ENCODE measurements at places on chromosomes 5 and 9.

GRCh38 chr5:163993126-163993525 lies 487.7 kb downstream of the MAT2B start:
- DNase-seq, result no peak

- DNase-seq, result no peak
Measured at GRCh38 chr9:23769307-23769935, 56.6 kb downstream of the ELAVL2 start.

- no peak for DNase-seq
Measured at GRCh38 chr5:1865948-1866347, 16.8 kb downstream of the IRX4 start.

DNA sequence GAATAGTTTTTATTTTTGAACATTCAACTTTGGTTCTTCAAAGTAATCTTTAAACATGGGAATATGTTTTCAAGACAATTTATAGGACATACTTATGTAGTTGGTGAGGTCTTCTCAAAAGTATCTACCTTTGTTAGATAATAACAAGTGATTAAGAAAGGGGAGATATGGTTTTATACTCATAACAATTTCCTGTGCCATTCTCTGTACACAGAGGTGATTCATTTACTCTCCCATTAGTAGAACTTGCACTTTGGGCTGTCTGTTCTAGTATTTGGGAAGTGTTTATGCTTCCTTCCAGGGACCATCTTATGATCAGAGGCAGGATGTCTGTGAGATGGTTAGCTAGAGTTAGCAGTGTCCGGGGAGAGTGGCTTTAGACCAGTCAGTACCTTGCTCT lies 15.2 kb downstream of the LSM11 start:
- DNase-seq, result no peak

DNA sequence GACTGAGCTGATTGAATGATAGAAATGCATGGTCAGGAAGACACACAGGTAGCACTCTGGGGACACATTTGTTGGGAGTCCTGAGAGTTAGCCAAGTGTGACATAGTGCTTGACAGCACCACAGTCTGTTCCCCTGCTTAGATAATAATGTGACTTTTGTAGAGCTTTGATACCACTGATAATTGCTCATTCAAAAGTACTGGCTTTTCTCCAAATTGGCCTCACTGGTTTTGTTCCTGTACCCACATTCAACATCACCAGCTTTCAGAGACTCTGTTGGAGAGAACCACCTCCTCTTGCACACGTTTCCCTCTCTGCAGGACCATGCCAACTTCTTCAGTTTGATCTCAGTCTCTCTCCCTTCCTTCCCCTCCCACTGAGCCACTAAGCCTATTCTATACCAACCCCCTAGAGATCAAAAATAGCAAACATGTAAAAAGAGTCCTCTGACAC lies 52.5 kb upstream of the IL7R start:
- DNase-seq, result no peak

DNA sequence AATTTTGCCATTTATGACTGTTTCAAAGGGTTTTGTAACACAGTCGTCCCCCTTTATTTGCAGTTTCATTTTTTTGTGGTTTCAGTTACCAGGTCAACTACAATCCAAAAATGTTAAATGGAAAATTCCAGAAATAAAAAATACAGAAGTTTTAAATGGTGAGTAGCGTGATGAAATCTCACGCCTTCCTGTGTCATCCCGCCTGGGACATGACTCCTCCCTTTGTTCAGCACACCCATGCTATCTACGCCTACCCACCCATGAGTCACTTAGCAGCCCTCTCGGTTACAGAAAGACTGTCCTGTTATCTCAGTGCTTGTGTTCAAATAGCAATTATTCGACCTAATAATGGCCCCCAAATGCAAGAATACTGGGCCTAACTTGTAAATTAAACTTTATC lies 765.3 kb upstream of the ADAMTS16 start:
- no peak for DNase-seq

GRCh38 chr9:99012957-99013512 lies 69.3 kb downstream of the COL15A1 start:
- DNase-seq, result no peak

DNA sequence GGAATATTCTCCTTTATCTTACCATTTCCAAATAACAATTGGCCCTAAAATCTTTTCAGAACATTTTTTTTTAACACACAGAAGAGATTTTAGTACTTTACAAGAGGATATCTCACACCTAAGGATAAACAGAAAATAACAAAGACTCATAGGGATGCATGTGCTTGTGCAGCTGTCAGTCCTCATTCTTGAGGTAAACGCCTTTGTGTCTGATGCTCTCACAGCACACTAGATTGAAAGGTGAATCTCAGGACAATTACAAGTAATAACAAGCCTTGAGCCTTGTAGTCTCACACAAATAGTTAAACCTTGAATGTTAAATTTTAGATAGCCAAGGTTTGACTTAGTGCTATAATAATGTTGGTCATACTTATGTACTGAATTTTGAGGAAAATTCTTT lies 439.2 kb downstream of the PTPRD start:
- DNase-seq, result no peak

DNA sequence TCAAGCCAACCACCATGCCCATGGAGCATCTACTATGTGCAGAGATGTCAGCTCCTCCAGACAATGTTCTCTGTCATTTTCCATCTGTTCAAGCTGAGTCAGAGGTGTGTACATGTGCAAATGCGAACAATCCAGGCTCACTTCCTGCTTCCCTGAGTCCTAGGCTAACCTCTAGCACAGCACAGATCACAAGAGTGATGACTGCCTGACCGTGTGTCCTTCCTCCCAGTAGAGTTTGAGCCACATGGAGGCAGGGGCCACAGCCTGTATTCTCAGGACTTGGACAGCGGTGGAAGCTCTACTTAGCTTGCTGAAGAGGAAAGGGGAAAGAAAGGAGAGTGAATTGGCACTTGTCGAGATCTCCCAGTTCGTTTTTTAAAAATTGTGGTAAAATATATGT lies 87.2 kb downstream of the KCNIP1 start:
- no peak for DNase-seq

DNA sequence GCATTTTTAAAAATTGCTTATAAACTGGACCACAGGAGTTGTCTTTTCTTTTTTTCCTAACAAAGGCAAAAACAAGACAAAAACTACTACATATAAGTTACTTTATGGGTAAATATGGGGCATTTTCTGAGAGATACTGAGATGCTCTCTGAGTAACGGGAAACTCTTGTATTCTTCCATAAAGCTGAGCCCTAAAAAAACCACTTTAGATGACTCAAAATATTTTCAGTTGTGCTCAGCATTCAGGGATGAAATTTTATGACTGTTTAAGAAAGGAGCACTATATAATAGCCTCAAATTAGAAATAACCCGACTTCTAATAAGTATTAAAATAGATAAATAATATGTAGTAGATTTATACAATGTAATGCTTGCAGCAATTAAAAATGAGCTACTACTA lies 644.5 kb downstream of the KCTD16 start:
- no peak for DNase-seq

GRCh38 chr5:71960195-71960594 lies 147.1 kb upstream of the MAP1B start:
- no peak for DNase-seq

DNA sequence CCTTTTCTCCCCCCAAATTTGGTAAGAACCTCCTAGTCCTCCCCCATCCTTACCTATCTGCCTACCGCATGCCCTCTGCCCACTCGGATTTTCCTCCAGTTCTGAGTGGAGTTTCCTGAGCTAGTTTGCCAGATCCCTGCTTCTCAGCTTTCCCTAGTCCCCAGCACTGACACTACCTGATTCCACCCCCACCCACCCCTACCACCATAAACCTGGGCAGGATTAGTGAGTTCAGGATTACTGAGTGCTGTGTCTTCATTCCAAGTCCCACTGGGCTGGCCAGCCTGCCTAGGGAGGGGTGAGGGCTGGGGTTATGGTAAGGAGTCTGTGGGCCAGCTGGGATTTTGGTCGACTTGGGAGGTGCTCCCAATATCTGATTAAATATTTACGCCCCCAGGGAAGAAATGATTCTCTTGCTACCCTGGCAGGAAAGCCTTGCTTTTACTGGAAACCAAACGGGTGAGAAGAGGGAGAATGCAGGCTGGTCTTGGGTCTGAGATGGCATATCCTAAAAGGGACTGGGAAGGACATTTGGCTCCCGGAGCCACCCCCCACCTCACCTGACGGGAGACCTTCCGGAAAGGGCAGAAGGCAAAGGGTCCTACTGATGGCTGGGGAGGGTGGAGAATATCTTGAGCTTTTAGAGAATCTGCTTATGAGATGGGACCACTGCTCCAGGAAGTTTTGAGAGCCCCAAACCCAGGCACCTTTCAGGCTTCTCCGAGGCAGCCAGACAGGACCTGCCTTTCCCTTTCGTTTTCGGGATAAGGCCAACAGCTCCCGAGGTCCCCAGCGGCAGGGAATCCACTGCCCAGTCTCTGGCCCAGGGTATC lies 3.7 kb downstream of the PITX1 start:
- DNase-seq, result no peak

GRCh38 chr5:132819468-132819867 lies 6.4 kb downstream of the SOWAHA start:
- no peak for DNase-seq

DNA sequence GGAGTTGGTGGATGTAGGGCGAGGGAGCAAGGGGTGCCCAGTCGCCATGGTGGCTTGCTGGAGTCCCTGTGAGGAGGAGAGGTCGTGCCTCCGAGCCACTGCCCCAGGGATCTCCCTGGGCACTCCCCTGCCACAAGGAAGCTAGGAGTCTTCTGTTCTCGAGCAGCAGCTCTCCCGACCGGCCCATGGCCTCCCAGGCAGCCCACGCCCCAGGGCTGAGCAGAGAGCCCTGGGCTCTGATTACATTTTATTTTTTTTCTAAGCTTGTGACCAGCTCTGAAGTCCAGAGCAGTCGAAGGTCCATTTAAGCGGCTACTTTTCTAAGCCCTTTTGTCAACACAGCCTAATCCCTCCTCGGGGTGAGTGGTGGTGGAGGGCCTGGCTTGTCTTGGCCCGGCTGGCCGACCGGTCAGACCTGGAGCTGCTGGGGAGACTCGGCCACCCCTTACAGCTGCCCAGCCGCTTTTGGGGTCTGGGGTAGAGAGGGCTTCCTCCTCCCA lies 2.1 kb downstream of the RXRA start:
- DNase-seq, result no peak

DNA sequence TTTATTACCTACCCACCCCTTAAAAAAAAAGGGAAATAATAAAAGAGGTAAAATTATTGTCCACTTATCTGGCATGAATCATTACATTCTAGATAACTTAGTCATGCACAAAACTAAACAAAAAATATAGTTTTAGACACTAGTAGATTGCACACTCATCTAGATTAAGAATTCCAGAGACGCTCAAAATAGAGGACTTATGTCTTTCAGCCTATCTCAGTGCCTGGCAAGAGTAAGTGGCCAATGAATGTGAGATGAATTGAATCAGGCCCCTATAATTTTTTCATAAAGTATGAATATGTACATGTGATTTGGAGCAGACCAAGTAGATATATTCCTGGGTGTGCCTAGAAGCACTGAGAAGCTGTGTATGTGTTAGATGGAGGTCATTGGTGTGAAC lies 2.0 kb upstream of the RXFP3 start:
- no peak for DNase-seq

DNA sequence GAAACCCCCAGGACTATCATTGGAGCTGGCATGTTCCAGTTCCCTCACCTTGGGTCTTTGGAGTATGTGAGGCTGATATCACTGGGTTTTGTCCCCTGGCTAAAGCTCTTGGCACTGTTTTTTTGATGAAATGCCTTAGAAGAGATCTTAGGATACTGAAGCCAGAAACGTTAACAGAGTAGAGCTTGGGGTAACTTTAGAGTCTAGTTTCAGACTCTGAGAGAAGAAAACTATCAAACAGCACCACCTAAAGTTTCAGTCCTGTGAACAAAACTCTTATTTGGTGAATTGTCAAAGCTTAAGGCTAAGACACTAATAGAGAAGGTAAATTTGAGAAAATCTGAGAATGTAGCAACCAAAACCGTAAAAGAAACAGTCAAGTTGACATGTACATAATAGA lies 111.7 kb upstream of the PUM3 start:
- DNase-seq, result no peak

DNA sequence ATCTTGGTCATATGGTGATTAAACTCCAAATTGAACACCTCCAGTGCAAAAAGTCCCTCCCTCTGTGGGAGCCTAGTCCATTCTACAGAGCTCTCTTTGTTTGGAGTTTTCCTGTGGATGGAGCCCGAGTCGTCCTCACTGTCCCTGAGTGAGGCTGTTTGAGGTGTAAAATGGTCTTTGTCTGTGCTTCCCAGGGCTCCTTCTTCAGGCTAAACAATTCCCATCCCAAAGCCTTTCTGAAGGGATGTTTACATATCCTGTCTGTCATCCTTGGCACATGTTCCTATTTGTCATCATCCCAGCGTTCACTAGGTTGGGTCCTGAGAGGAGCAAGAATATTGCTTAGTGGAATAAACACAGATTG lies 68.9 kb downstream of the COL27A1 start:
- peak; percentile 56 for DNase-seq

- no peak for DNase-seq
Measured at GRCh38 chr9:130187523-130187846, 15.3 kb downstream of the NCS1 start.

GRCh38 chr9:29297592-29297991 lies 1724.3 kb upstream of the C9orf72 start:
- DNase-seq, result no peak

- no peak for DNase-seq
Measured at GRCh38 chr5:115439639-115440038, 104.9 kb downstream of the FEM1C start.

DNA sequence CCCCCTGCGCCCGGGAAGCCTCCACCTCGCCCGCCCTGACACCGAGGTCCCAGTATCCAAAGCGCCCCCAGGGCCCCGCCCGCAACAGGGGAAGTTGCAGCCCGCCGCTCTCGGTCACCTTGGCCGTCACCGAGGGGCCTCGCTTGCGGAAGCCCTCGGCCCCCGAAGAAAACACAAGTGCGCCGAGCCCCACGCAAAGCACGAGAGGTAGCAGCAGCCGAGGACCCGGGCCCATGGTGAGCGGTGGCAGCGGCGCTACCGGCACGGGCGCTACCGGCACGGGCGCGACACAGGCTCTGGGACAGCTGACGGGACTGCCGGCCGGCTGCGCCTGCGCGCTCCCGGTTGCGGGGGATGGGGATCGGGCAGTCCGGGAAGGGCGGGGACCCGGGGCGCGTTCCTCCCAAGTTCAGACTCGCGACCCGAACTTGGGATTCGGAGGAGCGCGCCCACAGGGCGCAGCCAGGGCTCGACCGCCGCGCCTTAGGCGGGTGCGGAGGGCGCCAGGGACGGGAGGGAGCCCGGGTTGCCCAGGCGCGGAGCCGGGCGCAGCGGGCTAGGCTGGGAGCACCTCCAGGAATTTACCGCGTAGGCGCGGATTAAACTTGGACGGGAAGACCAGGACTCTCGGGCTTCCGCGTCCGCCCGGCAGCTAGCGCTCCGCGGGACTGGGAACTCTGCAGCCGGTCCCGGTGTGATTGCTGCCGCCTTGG lies at the start of gene PPIC:
Gene PPIC, minus strand, starts transcription at position 335 of the 713 bp plus-strand sequence. Its CDS starts 100 bp downstream, at position 235.
- peak; percentile 38 for DNase-seq

DNA sequence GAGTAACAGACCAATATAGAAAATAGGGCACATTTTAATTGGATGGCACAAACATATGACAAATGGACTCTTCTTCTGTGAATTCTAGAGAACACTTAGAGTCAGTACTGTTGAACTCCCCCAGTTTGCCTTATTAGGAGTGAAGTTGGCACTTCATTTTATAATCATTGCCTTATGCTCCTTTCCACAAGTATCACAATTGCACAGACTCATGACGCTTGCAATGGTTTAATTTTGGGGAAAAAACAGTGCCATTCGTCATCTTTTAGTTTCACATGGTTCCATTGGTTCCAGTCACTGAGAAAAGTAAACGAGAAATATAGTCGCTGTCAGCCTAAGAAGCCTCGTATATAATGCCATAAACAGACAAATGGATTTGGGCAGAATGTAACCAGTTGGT lies 71.2 kb downstream of the LURAP1L start:
- DNase-seq, result no peak

GRCh38 chr9:16029796-16030363 lies 477.0 kb downstream of the CCDC171 start:
- no peak for DNase-seq

Measured in forelimb muscle (tissue), 1 donor.